ENCODE measurements at places on chromosomes 3 and 15.
A peak's percentile ranks its signal among the peaks of the same experiment; 100 is the strongest.

- no peak for DNase-seq
Observed at GRCh38 chr3:12454816-12455121, 29.5 kb upstream of the TSEN2 start.

GRCh38 chr3:12353796-12354525 is 65.1 kb downstream of the PPARG start:
- no peak for DNase-seq

DNA sequence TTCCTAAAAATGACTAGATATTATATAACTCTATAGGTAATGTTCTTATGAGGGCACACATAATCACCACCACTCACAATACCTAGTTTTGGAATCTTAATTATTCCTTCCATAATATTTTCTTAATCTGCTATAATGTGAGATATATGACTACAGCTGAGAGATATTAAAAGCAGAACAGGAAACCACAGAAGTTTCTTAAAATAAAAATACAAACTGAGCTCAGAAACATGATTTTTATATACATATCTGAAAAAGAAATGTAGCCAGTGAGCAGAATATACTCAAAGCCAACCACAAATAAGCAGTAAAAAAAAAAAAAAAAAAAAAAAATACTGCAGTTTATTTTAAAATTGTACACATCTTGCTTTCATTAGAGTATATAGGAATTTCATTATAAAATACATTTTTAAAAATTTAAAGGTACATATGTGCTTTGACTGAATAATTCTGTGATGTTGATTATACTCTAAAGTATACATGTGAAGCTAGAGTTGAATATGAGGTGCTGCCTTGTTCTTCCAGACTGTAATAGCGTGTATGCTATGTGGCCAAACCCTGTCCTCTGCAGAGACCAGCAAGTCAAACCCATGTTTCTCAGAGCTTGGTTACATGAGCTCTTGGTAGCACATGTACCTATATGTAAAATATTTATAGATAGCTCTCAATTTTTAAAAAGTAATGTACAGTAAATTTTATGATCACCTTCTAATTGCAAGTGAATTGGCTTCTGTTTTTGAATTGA is 175.0 kb downstream of the UBE2E2 start:
- no peak for DNase-seq

DNA sequence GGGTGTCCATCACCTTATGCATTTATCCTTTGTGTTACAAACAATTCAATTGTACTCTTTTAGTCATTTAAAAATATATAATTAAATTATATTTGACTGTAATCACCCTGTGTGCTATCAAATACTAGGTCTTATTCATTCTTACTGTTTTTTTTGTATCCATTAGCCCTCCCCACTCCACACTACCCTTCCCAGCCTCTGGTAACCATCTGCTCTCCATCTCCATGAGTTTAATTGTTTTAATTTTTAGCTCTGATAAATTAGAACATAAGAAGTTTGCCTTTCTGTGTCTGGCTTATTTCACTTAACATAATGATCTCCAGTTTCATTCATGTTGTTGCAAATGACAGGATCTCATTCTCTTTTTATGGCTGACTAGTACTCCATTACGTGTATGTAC is 16.8 kb downstream of the C3orf20 start:
- DNase-seq: no peak

- no peak for DNase-seq
Observed at GRCh38 chr15:67564021-67564967, 21.8 kb downstream of the MAP2K5 start.

GRCh38 chr3:71689291-71689690 is 35.9 kb downstream of the EIF4E3 start:
- DNase-seq: no peak

DNA sequence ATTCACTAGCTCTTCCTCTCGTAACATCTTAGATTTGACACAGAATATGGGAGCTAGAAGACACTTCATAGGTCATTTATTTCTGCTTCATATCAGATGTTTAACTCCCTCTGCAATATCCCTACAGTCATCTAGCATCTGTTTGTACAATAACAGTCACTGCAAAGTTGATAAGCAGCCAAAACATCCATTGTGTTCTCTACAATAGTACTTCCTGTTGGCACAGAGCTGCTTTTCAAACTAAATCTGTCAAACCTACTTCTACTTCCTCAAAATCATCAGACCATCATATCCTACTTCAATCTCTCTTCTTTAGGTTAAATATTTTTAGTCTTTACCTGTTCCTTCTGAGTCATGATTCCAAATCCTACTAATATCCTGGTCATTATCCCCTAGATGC is 233.2 kb downstream of the FGF12 start:
- peak; percentile 76 for DNase-seq

GRCh38 chr3:13607821-13608597 is 59.1 kb downstream of the FBLN2 start:
- DNase-seq: no peak

DNA sequence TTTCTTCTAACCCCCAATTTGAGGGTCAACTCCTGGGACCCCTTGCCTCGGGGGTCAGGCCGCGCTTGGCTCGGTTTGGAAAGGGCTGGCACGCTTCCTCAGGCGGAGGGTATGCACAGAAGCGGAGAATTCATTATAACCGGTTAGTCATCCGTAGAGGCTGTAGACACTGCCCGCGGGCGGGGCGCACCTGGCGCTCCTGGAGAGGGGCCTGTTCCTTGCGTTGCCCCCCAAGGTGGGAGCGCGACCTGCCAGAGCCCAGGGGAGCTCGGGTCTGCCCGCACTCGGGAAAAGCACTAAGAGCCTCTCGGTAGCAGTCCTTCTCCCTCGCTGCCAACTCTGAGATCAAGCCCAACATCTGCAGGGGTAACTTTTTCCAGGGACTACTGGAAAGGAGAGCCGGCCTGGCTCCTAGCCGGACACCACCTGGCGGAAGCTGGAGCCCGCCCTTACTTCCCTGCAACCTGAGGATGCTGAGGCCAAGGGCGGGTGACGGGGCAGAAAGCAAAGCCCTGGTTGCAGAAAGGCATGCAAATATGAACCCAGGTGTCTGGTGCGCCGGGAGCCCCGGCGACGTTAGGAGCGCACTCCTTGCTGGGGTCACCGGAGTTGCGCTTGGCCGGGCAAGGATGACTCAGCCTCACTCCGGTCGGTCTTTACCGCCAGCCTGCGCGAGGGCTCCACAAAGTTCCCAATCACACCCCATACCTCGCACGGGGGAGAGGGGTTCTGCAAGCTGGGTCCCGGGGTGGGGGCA is 1.5 kb upstream of the CACNA2D3 start:
- no peak for DNase-seq

- no peak for DNase-seq
Observed at GRCh38 chr3:35651851-35652250, 12.5 kb downstream of the ARPP21 start.

GRCh38 chr3:126530171-126531050 is 6.5 kb downstream of the CHST13 start:
- no peak for DNase-seq

GRCh38 chr3:149153402-149153801 is 24.0 kb downstream of the HPS3 start:
- no peak for DNase-seq

DNA sequence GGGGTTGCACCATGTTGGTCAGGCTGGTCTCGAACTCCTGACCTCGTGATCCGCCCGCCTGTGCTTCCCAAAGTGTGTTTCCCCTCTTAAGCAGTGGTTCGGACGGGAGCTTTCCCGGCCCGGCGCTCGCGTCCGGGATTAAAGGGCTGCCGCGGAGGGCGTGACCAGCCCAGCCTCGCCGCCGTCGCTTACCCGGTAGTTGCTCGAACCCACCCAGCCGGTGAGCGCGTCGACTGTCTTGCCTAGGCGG is 513 bp downstream of the CLASP2 start:
- DNase-seq: no peak

DNA sequence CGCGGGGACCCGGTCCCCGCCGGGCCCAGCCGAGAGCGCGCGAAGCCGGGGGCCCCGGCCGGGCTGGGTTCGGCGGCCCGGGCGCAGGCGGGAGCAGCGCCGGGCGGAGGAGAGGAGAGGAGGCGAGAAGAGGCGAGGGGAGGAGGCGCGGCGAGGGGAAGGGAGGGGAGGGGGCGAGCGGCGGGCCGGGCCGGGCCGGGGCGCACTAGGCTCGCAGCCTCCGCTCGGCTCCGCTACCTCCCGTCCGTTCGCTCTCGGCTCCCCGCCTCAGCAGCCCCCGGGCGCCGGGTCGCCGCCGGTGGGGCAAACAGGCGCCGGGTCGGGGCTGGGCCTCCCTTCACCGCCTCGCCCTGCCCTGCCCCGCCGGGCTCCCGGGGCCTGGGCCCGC is 351 bp downstream of the INSYN1 start:
- no peak for DNase-seq

GRCh38 chr3:104939196-104939595 is 427.5 kb upstream of the ALCAM start:
- DNase-seq: no peak

- DNase-seq: peak; percentile 28
Observed at GRCh38 chr15:79310612-79310984, 314 bp upstream of the TMED3 start.

DNA sequence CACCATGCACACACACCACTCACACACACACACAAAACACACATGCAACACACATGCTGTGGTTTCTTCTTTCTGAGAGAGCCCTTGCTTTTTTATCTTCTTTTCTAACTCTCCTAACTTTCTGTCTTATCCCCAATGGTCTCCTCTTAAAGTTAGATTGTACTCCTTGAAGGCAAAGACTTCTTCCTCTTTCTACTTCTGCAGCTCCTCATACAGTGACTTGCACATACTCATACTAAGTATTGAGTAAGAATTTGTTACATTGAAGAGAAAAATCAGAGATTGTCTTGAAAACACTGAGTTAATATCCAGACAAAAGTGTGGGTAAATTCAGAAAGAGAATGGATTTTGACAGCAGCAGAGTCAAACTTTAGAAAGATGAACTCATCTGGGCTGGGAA is 64.4 kb downstream of the GTPBP8 start:
- no peak for DNase-seq

DNA sequence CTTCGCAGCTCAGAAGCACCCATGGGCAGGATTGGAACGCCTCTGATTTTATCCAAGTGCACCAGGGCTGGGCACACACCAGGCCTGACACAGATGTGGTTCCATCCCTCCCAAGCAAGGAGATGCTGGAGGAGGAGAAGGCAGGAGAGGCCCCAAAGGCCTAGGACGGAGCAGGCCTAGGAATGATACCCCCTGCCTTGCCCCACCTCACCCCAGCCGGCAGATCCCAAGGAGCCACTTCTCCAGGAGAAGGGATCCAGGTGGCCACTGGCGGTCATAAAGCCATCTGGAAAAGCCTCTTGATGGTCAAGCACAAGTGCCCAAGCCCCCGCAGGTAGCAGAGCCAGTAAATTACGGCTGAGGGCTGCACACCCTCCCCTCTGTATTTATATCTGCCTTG is 211.8 kb downstream of the TBC1D2B start:
- no peak for DNase-seq

DNA sequence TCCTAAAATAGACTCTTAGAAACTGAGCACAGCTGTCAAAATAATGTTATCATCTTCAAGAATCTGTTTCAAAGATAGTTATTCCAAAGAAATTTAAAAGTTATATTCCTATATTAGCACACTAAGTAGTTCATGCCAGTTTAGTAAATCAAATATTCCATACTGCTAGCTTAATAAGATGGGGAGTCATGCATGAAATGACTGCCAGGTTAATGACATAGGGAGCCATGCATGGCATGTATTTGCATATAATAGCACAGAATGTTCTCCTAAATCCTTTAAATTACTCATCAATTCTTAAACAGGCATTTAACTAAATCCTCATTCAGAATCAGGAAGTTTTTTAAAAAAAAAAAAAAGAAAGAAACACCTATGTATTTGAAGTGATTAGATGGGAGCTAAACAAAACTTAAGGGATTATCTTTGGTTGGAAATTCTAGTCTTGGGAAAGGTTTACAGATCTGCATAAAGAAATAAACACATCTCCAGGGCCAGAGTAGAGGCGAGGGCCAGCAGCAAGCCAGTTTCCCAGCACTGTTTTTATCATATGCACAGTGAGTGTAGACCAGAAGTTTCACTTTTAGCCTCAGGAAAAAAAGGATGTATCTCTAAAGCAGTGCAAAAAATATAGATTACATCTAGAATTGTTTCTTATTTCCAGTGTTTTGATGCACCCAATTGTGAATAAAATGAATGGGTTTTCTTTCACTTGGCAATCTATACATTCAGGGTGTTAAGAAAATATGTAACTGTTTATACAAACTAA is 366.4 kb upstream of the AGTR1 start:
- no peak for DNase-seq

DNA sequence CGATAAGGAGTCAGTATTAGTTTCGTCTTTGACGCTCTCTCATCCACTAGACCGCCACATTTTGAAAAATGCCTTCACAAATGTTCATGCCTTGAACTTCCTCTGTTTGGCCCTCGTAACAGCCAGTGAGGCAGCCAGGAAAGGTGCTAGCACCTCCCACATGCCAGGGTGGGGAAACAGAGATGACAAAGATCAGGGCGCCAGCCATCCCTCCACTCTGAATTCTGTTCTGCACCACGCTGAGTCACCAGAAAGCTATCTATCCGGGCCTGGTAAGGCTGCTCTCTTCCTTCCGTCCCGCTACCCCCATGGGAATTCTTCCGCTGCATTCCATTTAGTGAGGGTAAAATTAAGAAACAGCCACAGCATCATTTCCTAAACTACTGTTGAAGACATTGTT is 31.3 kb upstream of the BCL2L10 start:
- no peak for DNase-seq

DNA sequence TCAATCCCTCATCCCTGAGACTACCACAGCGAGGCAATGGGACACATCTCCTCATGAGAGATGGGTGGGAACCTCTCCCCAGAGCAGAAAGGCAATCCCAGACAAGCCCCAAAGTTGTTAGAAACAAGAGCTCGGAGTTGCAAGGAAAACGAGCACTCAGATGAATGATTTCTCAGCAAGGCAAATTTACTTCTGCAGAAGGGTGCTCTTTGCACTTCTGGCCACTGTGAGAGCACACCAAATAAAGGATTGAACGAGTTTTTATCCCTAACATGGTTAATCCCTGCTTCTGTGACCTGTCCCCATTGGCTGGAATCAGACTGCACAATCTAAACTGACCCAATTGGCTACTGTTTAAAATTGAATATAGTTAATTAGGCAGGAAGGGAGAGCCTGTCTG is 339.1 kb upstream of the POU1F1 start:
- no peak for DNase-seq

GRCh38 chr15:40506964-40507571 is 36.3 kb downstream of the CHST14 start:
- DNase-seq: no peak

DNA sequence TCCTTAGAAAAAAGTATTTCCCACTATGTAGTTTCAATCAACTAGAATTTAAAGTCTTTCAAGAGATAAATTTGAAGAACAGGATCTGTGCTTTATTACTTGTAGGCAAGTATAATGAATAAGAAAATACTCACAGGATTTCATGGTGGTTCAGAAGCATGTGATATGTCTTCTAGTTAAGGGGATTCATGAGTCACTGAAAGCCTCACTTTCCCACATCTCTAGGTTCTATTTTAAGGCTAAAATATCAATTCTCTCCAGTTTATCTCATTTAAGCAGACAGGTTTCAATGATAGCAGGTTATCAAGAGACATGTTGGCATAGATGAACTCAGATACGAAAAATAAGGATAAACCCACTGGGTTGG is 437.8 kb upstream of the BCHE start:
- DNase-seq: no peak

GRCh38 chr15:56320316-56320715 is 44.9 kb upstream of the TEX9 start:
- DNase-seq: no peak

- DNase-seq: peak; percentile 98
Observed at GRCh38 chr15:36883713-36884517, 216.4 kb downstream of the MEIS2 start.

Measured in spinal cord (tissue), 10 donors.